ENCODE measurements at places on chromosomes 2 and 18.
A peak's percentile ranks its signal among the peaks of the same experiment; 100 is the strongest.

- H3K4me3 ChIP-seq: no peak overlapping the region
- H3K4me1 ChIP-seq: no peaks in the 10 kb centered on the region
- H3K27ac ChIP-seq: no peak overlapping the region
- no peak for DNase-seq
- no peaks in the 10 kb centered on the region for H3K36me3 ChIP-seq
- no peaks in the 10 kb centered on the region for H3K27me3 ChIP-seq
Observed at GRCh38 chr2:59047373-59047995, 806.4 kb upstream of the FANCL start.

- H3K27ac ChIP-seq: no peak overlapping the region
- no peaks in the 10 kb centered on the region for H3K4me1 ChIP-seq
- H3K4me3 ChIP-seq: no peak overlapping the region
- H3K27me3 ChIP-seq: no peaks in the 10 kb centered on the region
- H3K36me3 ChIP-seq: no peaks in the 10 kb centered on the region
- no peak for DNase-seq
Observed at GRCh38 chr2:240956935-240957655, 41.3 kb upstream of the SNED1 start.

GRCh38 chr2:120240901-120241429 lies 11.7 kb upstream of the RALB start:
- H3K4me1 ChIP-seq: peaks cover 12% of the 10 kb centered on the region
- H3K27ac ChIP-seq: peak overlapping the region; percentile 41
- no peak overlapping the region for H3K4me3 ChIP-seq
- H3K27me3 ChIP-seq: no peaks in the 10 kb centered on the region

DNA sequence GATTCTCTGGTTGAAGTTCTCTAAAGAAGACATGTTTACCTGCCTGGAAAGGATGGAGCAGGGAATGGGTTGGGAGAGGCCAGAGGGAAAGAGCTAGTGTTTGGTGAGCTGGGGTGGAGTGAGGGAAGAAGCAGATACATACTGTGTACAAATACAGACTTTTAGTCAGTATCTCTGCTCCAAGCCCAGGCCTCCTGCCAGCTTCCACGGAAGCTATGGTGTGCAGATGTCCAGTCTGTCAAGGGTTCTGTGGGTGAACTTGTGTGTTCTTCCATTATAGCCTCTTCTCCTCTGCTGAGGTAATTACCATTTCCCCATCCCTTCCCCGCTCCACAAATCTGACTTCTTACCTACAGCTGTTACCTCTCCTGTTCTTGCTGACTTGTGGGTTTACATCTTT lies 208.6 kb downstream of the HRH4 start:
- peaks cover 10% of the 10 kb centered on the region for H3K27me3 ChIP-seq
- H3K4me1 ChIP-seq: no peaks in the 10 kb centered on the region
- no peak for DNase-seq
- no peaks in the 10 kb centered on the region for H3K36me3 ChIP-seq
- no peak overlapping the region for H3K27ac ChIP-seq

GRCh38 chr2:844715-845114 lies 105.9 kb upstream of the SNTG2 start:
- DNase-seq: no peak
- H3K27ac ChIP-seq: no peak overlapping the region

DNA sequence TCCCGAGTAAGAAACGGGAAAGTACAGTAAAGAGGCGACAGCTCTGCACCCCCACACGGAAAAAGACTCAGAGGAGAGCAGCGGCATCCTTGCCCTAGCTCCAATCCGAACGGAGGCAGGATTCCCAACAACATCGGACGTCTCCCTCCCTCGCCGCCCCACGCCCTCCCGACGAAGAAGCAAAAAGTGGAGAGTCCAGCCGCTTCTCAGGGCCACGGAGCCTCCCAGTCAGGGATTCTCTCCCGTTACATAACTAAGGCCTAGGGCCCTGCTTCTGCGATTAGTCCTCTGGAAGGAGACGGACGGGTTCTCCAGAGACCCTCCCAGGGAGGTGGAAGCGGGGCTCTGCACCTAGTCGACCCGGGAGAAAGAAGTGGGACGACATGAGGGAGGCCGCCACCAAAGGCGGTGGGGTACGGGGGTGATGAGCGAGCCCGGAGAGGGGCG lies 587 bp downstream of the SUMO1 start:
- peak overlapping the region; percentile 88 for H3K4me3 ChIP-seq
- peaks cover 4% of the 10 kb centered on the region for H3K36me3 ChIP-seq
- DNase-seq: no peak
